Left lung (tissue), 14 donors: ENCODE measurements at places on chromosomes 7 and 10. TPM values are rescaled to one million over a fixed set of nuclear protein-coding genes. Genes with fewer than 3 reads are reported as not detected.

PTER gene
- 8.6 TPM for polyA plus RNA-seq

- no peak for DNase-seq
Observed at GRCh38 chr10:34538281-34538829, 276.7 kb downstream of the PARD3 start.

GRCh38 chr7:127413962-127414361 lies 21.5 kb upstream of the ZNF800 start:
- no peak for DNase-seq

DNA sequence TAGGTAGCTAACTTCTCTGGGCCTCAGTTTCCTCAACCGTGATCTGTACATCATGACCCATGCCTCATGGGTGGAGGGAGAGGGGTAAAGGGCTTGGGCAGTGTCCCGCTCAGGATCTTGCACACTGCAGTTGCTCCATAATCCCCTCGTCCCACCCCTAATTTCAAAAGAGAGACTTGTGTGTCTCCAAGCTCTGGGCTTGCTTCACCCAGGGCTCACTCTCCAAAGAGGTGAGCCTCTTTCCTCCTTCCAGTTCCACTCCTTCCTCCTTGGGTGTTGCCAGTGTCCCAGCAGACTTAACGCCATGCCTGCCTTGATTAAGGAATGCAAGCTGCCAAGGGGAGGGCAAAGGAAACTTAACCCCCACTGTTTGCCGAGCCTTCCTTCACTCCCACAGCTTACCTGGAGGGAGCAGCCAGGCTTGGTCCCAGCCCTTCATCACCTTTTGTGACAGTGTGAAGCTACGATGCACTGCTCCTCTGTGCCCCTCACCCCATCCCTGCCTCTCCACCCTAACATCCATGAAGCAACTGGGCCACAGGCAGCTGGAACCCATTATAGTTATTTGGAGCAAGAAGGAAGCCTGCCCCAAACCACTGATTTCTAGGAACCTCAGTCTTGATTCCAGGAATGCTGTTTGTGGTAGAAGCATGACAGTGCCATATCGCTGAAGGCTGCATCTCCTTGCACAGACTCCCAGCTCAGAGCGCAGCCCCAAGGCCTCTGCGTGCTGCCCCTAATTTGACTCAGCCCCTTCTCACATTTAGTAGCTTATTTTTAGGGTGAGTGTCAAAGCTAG lies 363.3 kb downstream of the TNS3 start:
- no peak for DNase-seq

DNA sequence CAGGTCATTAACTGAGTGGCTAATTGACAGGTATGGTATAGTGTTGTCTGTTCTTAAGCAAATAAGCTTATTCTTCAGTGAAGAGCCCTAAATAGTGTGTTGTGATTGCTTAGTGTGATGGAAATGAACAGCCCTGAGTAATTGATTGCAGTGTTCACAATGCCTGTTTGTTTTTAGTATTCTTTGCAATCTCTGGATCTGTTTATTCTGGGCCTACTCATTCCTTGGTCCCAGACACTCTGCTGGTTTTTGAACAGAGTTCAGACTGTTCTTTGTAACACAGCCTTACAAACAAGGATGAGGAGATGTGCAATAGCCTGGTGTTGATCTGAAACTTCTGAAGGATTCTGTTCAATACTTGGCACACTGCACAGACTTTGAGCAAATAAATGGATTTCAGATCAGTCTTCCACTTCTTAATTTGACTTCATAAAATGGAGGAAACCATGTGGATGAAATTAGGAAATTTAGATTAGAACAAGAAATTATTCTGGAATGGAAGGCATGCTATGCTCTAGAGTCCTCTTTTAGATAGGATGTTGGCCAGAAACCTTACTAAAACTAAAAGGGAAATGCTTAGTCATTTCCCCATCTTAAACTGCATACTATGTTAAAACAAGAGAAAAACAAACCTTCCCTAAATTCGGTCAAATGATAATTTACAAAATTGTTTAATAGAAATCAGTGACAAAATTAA lies 444.2 kb upstream of the SEMA3D start:
- DNase-seq: no peak

GRCh38 chr10:71409516-71410104 lies 12.9 kb downstream of the CDH23 start:
- no peak for DNase-seq

GRCh38 chr7:80145780-80146422 lies 11.3 kb downstream of the GNAI1 start:
- DNase-seq: peak; percentile 63
